Ammon's horn (tissue), 1 donor: ENCODE measurements at places on chromosomes 3 and 15.

GRCh38 chr3:107928084-107928445 is 162.8 kb downstream of the CD47 start:
- peak; percentile 66 for DNase-seq

DNA sequence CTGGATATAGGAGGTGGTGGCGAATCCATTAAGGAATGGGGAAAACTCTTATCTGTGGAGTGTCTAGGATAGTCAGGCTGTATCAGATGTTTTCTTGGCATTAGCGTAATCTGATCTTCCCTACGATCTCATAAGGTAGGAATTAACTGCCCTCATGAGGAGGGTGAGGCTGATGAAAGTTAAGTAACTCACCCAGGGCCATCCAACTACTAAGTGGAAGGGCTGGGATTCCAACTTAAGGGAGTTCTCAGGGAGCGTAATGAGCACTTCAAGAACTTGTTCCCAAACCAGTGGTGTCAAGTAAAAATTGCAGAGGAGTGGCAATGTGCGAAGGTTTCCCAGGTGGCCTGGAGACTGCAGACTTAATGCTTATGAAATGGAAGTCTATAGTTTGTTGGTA is 55.9 kb upstream of the OSBPL11 start:
- DNase-seq, result no peak

DNA sequence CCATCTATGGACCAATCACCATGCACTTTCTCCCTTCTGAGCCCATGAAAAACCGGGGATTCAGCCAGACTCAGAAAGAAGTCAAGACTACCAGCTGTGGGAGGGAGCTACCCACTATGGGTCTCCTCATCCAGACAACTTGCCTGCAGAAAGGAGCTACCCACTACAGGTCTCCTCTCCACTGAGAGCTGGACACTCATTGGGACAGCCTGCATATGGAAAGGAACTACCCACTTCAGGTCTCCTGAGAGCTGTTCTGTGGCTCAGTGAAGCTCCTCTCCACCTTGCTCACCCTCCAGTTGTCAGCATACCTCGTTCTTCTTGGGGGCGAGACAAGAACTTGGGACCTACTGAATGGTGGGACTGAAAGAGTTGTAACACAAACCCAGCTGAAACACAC is 22.3 kb upstream of the ZBED2 start:
- DNase-seq, result no peak

- no peak for DNase-seq
Measured at GRCh38 chr3:4425707-4426106, 41.4 kb downstream of the SUMF1 start.

- no peak for DNase-seq
Measured at GRCh38 chr3:66933233-66933632, 64.9 kb upstream of the KBTBD8 start.

- DNase-seq, result no peak
Measured at GRCh38 chr15:53910236-53910849, 67.9 kb upstream of the UNC13C start.

DNA sequence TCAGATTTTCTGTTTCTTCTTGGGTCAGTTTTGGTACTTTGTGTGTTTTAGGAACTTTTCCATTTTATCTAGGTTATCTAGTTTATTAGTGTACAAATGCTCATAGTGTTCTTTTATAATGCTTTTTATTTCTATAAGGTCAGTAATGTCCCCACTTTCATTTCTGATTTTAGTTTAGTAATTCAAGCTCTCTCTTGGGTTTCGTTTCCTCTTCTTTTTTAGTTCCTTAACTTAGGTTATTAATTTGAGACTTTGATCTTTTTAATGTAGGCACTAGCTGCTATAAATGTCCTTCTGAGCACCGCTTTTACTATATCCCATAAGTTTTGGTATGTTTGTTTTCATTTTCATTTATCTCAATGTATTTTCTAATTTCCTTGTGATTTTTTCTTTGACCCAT is 27.0 kb upstream of the CD200R1L start:
- no peak for DNase-seq

DNA sequence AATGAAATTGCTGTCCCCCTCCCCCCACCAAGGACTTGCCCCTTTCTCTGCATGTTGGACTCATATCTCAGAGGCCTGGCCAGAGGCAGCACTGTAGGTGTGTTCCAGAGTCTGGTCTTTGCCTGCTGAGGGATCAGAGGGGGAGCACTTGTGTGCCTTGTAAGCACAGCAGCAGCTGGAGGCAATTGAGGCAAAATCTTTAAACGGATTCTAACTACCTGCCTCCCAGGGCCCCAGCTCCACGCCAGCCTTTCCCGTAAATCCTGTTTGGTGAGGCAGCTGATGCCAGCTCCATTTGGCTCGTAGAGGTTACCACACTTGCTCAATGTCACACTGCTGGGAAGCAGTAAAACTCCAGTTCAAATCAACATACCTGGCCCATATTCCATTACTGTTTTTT is 2.3 kb upstream of the IDH2 start:
- DNase-seq, result no peak

- no peak for DNase-seq
Measured at GRCh38 chr3:47908744-47909143, 105.8 kb downstream of the DHX30 start.

DNA sequence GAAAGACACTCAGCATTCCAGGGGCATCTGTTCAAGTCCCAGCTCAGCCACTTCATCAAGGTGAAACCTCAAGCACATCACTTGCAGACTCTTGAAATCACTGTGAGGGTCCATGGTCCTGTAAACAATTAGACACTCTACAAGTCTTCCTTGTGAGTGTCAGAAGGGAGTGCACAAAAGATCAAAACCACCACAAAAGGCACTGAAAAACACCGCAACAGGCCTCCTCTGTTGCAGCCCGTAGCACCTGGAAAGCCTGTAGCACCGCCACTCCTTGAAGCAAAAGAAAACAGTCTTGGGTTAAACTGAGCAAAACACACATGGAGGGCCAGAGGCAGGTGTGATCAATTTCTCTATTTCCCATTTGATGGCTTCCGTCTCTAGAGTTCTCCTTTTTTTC is 63.8 kb upstream of the SNRK start:
- no peak for DNase-seq

- DNase-seq, result no peak
Measured at GRCh38 chr3:146747051-146747450, 141.9 kb upstream of the PLSCR5 start.

DNA sequence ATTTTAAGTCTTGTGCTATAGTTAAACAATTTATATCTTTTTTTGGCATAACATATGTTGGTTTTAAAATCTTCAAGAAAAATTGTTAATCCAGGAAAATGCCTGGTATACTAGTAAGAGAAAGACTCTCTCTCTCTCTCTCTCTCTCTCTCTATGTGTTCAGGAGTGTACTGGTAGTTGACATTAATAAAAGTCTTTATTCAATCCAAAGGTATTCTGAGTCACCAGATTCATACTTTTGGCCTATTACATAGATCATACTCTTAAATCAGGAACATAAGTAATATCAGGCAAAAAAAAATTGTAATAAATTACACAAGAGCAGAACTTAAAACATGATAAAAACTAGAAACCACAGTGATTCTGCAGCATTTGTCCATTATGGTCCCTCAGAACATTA is 70.2 kb downstream of the TFG start:
- DNase-seq, result no peak

GRCh38 chr3:59249004-59249403 is 199.2 kb upstream of the CFAP20DC start:
- DNase-seq, result peak; percentile 81

GRCh38 chr15:64151727-64152506 is at the start of gene SNX22:
TSS of gene SNX22 (plus strand) at chr15:64151731. CDS start at chr15:64151776, 45 bp downstream.
- no peak for DNase-seq

GRCh38 chr15:96416218-96416933 is 85.9 kb downstream of the NR2F2 start:
- no peak for DNase-seq

GRCh38 chr15:51424780-51425179 is 83.3 kb downstream of the GLDN start:
- DNase-seq, result no peak

DNA sequence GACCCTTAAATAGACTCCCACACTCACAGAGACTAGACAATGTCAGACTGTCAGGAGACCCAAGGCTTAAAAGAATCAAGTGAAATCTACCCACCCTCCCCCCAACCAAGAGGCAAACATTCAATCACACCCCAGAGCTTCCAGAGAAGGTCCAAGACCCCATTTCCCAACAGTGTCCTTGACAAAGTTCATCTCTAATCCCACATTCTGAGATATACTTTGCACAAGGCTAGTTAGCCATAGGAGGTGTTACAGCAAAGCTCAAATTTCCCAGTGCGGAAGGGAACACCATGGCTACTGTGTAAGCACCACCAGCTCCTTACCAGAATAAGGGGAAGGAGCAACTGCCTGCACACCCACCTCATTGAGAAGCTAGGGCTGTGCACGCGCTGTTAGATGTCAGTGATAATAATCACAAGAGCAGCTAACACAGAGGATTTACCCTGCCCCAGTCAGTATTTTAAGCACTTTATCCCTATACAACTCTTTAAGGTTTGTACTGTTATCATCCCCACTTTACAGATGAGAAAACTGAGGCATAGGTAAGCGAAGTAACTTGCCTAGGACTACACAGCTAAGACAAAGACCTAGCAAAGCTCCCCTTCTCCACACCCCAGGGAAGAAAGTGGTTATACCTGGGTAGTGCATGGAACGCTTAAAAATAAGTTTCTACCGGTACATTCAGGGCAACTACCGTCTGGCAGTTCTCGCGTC is 17.3 kb downstream of the SPATA12 start:
- no peak for DNase-seq

GRCh38 chr15:99328106-99329072 is 77.1 kb downstream of the LRRC28 start:
- no peak for DNase-seq

GRCh38 chr3:82033186-82033585 is 271.7 kb upstream of the GBE1 start:
- DNase-seq, result no peak

DNA sequence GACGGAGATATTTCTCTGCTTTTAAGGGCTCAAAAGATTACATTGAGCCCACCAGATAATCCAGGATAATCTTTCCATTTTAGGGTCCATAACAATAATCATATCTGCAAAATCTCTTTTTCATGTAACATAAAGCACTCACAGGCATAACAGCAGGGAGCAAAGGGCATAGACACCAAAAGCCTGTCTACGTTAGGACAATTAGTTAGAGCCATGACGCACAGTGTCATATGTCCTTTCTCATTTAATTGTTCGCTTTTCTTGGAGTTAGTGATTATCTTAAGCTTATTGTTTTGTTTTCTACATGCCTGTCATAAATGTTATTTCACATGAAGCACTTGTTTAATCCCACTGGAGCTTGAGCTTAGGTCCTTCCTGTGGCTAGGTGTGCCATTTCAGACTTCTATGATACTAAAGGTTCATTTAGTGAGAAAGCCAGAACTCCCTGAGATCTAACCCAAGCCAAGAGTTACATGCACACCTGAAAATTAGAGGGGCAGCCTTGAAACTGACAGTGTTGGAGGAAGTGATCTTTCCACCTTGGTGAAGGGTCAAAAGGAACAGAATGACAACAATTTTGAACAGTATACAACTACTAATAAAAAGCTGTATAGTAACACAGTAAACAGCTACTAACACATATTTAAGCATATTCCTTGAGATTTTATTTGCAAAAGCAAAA is 11.7 kb upstream of the HHATL start:
- DNase-seq, result no peak

DNA sequence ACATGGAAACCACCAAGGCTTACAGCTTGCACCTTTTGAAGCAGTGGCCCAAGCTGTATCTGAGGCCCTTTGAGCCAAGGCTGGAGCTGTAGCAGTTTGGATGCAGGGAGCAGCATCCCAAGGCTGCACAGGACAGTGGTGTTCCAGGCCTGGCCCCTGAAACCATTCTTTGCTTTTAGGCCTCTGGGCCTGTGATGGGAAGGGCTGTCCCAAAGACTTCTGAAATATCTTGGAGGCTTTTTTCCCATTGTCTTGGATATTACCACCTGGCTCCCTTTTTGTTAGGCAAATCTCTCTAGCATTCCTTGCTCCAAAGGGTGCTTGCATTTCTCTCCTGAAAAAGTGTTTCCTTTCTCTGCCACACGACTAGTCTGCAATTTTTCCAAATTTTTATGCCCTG is 302.8 kb upstream of the MDFIC2 start:
- DNase-seq, result no peak

DNA sequence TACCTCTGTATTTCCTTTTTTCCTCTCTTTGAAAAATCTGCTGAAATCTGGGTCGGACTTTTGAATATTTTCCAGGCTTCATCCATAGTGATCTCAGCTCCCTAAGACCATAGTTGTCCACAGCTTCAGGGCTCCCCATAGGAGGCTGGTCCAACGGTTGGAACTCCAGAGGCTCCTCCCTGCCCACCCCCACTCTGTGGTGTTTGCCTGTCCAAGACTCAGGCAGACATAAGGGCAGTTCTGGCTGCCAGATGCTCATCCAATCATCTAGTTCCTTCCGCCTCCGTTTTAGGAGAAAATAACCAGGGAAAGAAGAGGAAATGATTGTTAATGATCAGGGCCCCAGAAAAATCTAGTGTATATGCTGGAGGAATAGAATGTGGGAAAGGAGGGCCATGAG is 27.9 kb upstream of the PRTG start:
- no peak for DNase-seq

- no peak for DNase-seq
Measured at GRCh38 chr3:80734920-80735319, 967.1 kb upstream of the ROBO1 start.

DNA sequence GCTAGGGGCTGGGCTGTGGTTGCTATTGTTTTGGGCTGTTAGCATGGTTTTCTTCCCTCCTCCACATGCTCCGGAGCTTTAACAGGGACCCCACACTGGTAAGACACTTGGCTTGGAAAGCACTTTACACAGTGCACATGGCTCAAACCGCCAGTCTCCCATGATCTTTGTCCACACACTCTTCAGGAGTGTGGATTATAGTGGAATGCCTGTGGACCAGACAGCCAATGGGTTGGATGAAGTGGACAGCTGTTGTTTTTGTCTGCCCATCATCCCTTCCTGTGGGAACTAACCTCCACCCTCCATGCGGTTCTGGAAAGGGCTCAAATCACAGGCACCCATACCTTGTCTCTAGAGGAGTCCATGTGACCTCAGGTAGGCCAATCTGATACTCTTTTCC is 10.0 kb downstream of the PAQR9 start:
- no peak for DNase-seq

DNA sequence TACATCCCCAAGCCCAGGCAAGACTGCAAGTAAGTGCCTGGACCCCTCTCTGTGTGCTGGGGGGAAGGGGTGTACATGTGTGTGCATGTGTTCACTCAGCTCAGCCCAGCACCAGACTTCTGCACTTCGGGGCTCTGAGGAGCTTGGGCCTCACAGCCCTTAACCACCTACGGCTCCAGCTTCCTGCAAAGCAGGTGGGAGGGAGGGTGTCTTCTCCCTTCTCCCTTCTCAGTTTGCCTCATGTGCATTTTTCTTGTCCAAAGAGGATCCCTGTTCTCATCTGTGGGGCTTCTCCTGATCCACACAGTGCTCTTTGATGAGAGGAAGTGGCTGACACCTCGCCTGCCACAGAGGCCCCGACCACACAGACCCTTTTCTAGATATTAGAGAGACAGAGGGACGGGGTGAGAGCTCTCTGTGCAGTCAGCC is 69.3 kb downstream of the MESD start:
- no peak for DNase-seq

GRCh38 chr3:182621435-182622240 is 171.7 kb upstream of the ATP11B start:
- DNase-seq, result peak; percentile 32

GRCh38 chr3:122091602-122092295 is 36.6 kb downstream of the CD86 start:
- DNase-seq, result peak; percentile 46

- no peak for DNase-seq
Measured at GRCh38 chr15:87703327-87704111, 553.0 kb downstream of the NTRK3 start.
